Activated CD4-positive, CD25-positive, alpha-beta regulatory T cell treated with anti-CD3 and anti-CD28 coated beads, Interleukin-2, amount 50 U/mL, for 72 hours (primary cell): ENCODE measurements at places on chromosomes 6 and 20.

GRCh38 chr6:56668158-56668557, 25.5 kb upstream of the DST start:
- DNase-seq, result no peak

GRCh38 chr6:139525415-139525814, 151.0 kb upstream of the CITED2 start:
- DNase-seq, result no peak

- DNase-seq, result no peak
Observed at GRCh38 chr20:40979247-40979646, 49.4 kb upstream of the TOP1 start.

DNA sequence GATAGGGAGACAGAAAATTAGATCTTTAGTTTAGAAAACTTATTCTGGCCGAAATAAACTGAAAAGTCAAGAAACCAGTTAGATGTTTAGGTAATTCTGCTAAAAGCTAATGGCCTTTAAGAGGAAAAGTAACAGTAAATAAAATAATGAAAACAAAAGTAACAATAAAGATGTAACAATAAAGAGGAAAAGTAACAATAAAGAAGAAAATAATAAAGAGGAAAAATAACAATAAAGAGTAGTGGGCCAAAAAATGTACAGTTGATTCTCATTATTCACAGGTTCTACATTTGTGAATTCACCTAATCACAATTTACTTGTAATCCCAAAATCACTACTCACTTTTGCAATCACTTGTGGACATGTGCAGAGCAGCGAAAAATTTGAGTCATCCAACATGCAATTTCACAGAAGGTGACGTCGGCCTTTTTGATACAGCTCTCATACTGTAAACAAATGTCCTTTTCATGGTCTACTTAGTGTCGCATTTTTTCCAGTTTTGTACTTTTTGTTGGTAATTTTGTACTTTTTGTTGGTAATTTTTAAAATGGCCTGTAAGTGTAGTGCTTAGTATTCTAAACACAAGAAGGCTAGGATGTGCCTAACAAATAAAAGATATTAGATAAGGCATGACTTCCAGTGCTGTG, 24.0 kb downstream of the HBS1L start:
- DNase-seq, result no peak

- no peak for DNase-seq
Observed at GRCh38 chr20:36956016-36956415, 4.5 kb upstream of the SAMHD1 start.

- no peak for DNase-seq
Observed at GRCh38 chr20:47799116-47799715, 13.9 kb upstream of the SULF2 start.

- DNase-seq, result no peak
Observed at GRCh38 chr6:15061180-15061641, 184.7 kb upstream of the JARID2 start.

GRCh38 chr6:111113336-111114086, 26.2 kb downstream of the SLC16A10 start:
- no peak for DNase-seq

- DNase-seq, result no peak
Observed at GRCh38 chr6:165486183-165487137, 176.6 kb downstream of the PDE10A start.

DNA sequence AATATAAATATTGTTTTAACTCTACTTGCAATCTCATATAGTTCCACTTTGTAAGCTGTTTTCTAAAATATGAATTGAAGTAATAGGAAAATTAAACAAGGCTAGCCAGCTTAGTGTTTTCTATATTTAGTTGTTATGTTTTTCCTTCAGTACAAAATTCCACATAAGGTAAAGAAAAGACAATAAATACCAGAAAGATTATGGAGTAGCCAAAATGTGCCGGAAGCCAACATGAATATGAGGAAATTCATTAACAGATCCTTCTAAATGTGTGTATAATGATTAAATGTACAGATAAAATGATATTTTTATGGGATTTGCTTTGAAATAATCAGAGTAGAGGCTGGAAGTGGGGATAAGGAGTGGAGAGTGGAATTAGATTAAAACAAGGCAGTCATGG, 52.5 kb upstream of the COL21A1 start:
- DNase-seq, result no peak

DNA sequence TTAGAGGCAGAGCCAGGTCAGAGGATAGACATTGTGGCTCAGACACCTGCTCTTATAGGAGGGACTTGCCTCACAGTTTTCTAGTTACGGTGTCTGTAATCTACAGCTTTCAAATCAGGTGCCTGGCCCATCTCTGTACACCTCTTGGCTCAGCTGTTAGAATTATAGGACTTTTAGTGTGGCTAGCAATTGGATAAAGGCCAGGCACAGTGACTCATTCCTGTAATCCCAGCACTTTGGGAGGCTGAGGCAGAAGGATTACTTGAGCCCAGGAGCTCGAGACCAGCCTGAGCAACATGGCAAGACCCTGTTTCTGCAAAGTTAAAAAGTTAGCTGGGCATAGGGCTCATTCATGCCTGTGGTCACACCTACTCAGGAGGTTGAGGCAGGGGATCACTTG, 20.0 kb downstream of the BRPF3 start:
- DNase-seq, result no peak

DNA sequence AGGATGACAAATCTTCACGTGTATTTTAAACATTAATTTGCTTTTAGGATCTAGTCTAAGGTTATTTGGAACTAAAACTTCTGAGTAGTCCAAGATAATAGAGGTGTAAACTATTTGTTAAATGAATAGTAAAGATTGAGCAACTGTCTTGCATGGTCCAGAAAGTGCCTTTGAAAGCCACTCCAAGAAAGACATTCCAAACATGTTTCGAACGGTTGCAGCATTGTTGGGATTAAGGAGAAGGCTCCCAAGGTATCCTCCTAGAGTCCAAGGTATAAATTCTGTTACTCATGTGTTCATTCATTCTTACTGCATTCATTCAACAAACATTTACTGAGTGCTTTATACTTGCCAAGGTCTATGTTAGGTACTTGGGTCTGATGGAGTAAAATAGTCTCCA, 28.8 kb upstream of the MYLK2 start:
- DNase-seq, result no peak

- no peak for DNase-seq
Observed at GRCh38 chr6:34465531-34466241, at the start of gene PACSIN1. Gene PACSIN1 (plus strand): TSS chr6:34466076. CDS start chr6:34526306, 60,230 bp downstream.

GRCh38 chr6:46367354-46368168, 123.7 kb downstream of the RCAN2 start:
- no peak for DNase-seq

DNA sequence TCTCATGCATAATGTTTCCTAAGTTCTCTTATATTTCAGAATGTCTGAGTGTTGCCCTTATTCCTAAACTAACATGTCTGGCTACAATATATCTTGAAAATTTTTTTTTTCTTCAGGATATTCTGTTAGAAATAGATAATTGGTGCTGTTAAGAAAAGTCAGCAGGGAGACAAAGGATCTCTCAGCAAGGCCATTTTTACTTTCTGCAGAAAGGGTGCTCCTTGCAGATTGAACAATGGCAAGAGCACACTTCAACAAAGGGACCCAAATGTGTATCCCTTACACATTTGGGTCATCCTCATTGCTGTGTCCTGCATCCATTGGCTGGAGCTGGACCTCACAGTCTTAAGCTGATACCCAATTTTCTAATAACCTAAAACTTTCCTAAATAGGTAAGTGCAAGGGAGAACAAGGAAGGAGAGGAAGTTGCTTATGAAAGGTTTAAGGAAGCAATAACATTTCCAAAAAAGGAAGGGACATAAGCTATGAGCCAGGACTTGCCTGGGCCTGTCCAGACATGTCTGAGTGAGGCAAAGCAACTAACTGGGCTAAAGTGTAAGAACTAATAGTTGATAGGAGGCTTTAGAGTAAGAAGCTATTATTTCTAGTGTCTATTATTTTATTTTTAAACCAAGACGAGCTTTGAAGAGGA, 429.6 kb downstream of the BCKDHB start:
- DNase-seq, result no peak

- DNase-seq, result no peak
Observed at GRCh38 chr6:71349976-71350615, 61.5 kb downstream of the OGFRL1 start.

GRCh38 chr6:111480988-111481822, 1.8 kb downstream of the REV3L start:
- DNase-seq, result no peak

GRCh38 chr6:28732052-28732451, 191.7 kb downstream of the TRIM27 start:
- DNase-seq, result no peak

GRCh38 chr6:112305795-112306564, 41.1 kb upstream of the RFPL4B start:
- DNase-seq, result no peak

GRCh38 chr6:122143813-122144601, 255.4 kb upstream of the HSF2 start:
- no peak for DNase-seq

DNA sequence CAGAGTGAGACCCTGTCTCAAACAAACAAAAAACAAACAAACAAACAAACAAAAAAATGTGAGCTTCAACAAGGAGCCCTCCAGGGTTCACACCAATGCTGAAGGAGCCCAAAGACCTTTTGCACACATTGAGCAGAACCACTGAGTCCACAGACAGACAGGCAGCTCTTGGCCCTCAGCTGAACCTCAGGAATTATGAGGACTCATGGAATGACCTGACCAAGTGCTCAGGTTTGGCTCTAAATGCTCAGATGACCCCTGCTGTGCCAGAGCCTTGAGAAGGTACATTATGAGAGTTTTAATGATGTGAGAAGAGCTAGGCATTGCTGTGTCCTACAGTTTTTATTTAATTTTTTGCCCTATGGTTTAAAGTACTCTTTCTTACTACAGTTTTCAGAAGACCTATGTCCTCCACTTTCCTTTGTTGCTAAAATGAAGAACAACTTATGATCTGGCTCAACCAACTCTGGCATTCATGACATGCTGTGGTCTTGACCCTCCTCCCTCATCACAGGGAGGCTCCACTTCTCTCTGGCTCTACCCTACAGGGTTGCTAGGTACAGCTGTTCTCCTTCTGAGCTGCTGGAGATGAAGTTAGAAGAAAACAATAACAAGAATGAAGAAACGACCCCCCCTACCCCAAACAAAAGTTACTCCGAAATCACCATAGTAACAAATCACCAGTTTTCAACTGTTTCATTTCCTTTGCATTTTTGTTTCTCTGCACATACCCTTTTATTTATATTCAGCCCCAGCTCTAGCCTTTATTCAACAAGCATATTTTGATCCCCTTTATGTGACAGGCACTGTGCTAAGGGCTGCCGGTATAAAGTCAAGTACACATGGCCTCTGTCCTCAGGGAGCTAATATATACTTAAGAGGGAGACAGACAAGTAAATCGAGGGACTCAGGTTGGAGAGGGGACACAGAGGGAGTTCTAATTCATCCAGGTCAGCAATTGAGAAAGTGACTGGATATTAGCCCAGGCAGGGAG, 128.7 kb upstream of the TRAF3IP2 start:
- no peak for DNase-seq

- DNase-seq, result no peak
Observed at GRCh38 chr20:32443386-32443974, 85.3 kb downstream of the ASXL1 start.

DNA sequence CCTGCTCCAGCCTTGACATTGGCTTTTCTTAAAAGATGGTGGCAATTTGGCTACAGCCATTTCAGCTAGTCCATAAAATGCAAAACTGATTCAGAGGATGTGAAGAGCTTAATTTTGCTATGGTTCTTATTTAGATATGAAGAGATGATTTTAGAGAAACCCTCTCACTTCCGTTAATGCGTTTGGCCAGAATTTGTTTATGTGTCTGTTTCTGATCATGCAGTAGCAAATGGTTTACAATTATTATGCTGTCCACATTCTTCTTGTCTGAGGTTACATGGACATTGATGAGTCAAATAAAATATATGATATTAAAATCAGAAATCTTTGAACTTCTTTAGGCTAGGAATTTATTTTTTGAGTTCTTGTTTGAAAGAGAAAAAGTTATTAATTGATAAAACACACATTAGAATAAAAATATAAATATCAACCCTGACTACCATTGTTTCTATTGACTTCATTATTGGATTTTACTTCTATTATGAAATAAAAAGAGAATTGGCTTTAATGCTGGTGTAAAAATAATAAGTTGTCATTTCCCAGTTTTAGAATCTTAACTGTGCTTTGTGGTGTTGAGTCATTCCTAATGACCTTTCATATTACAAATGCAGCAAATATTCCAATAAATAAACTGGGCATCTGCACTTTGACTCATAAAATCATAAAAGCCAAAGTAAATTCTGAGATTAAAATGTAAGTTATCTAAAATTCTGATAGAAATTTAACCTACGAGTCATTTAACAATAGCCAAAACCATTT, 1286.0 kb upstream of the GJE1 start:
- no peak for DNase-seq

- no peak for DNase-seq
Observed at GRCh38 chr20:719816-720215, 44.2 kb upstream of the SCRT2 start.
